Nucleus accumbens (tissue), 56 donors: ENCODE measurements at places on chromosomes 3 and 15.

DNA sequence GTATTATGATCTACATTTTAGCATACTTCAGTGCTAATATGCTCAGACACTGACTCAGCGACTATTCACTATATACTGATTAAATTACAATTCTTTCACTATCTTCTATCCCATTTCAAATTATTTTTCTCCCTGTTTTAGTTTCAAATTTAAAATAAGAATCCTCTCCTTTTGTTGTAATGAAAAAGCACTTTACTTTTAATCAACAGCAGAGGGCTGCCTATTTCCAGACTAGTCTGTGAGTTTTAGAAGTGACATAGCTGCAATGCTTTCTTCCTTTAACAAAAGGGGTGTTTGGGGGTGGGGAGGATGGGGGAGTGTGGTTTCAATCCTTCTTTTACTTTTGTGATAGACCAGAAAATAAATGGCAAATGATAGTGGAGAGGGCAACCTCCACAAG is 2.4 kb downstream of the NEDD4 start:
- DNase-seq = no peak

- DNase-seq = no peak
Observed at GRCh38 chr3:72803573-72803972, 44.7 kb downstream of the SHQ1 start.

GRCh38 chr3:56931836-56932235 is 128.6 kb upstream of the SPATA12 start:
- no peak for DNase-seq

DNA sequence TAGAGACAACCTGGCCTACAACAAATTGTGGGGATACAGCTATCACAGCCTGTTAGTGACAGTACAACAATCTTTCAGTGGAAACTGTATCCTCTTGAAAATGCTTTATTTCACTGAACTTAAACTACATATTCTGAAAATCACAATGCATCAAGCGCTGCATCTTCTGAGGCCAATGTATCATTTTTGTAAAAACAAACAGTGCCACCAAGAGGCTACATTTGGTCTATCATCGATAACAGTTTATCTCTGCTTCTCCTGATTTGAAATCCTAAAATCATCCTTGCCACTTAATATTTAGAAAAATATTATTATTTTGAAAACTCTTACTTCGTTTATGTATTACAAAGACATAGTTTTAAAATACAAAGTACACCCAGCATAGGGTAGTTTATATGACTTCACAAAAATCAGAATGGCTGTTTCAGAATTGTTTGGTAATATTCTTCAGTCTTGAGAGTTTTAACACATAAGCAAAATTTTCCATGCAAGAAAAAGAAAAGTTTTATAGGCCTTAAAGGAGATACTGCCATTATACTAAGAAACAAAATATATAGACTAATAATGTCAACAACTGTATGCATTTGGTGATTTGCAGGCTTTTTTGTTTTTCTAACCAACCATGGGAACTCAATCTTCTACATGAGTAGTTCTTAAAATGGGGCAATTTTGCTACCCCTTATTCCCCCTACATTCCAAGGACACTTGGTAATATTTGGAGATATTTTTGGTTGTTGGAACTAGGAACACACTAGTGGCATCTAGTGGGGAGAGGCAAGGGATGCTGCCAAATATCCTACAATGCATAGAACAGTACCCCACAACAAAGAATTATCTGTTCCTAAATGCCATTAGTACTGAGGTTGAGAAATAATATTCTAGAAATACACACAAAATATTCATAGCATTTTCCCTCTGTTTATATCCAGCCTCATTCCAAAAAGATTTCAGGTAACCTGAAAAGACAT is 42.3 kb downstream of the WDR72 start:
- DNase-seq = no peak

DNA sequence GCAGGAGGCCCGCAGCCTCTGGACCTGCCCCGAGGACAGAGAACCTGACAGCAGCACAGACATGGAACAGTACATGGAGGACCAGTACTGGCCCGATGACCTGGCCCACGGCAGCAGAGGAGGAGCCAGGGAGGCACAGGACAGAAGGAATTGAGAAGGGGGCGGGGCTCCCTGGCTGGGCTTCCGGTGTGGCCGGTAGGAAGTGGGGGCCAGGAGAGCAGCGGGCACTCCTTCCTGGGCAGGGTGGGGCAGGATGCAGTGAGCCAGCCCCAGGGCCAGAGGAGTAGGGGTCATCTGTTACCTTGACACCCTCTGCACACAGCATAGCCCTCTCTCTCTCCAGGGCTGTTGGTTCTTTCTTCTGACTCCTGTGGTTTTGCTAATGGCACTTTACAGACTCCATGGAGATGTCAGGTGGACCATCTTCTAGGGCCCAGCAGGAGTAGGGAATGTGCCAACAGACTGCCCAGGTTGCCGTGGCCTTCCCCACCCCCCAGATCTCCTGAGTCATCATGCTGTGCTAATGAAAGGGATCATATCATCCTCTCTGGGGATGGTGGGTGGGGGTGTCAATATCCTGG is 8.6 kb upstream of the ISG20 start:
- DNase-seq = no peak

GRCh38 chr3:191047930-191048329 is 151.1 kb upstream of the OSTN start:
- DNase-seq = no peak

- DNase-seq = no peak
Observed at GRCh38 chr15:57870667-57871066, 164.2 kb downstream of the POLR2M start.
